Esophagus squamous epithelium (tissue), 5 donors: ENCODE measurements at places on chromosomes 2 and 18.

DNA sequence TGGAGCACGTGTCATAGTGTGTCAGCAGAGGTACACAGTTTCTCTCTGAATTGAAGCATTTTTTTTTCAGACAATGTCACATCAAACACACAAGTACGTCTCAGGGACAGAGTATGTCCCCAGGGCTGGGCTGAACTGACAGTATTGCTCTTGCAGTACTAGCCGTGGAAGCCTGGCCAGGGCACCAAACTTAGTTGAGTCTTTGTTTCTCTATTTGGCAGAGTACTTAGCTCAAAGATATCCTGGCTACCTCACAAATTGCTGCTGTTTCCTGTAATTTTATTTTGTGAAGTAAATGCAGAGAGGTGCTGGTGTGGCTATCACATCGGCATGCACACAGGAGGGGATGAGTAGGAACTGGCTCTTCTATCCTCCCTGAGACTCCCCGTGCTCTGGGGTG is 691.6 kb upstream of the HS6ST1 start:
- DNase-seq, result no peak

DNA sequence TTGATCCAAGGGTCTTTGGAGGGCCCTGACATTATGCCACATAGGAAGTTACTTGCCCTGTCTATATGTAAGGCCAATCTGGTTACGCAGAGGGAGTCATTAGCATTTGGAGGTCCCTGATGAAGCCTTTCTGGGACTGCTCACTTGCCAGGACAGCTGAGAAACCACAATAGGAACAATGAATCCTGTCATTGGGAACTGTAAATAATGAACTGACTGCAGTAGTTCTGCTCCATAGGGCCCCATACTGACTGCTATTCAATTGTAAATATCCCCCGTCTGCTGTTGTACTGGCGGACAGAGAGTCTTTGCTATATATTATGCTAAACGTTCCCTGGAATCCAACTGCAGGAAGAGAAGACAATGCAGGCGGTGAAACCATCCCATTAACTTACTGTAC is 149.4 kb upstream of the DCC start:
- no peak for DNase-seq

DNA sequence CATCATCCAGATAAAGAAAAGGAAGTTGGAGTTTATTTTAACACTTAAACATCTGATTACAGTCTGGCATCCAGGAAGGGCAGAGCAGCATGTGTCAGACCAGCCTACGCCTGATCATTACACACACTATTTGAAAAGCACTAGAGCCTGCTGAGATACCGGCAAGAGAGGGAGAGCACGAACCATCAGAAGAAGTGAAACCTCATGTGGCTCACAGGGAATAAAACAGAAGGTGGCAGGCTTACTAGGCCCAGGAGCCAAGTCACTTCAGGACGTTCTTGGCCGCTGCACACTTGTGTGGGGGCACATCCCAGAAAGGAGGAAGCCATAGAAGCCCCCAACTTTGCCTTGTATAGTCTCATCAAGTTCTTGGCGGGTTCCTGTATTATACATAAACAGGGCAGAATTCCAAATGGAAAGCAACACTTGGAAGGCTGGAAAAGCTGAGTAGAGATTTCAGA is 105.5 kb downstream of the UGGT1 start:
- no peak for DNase-seq

DNA sequence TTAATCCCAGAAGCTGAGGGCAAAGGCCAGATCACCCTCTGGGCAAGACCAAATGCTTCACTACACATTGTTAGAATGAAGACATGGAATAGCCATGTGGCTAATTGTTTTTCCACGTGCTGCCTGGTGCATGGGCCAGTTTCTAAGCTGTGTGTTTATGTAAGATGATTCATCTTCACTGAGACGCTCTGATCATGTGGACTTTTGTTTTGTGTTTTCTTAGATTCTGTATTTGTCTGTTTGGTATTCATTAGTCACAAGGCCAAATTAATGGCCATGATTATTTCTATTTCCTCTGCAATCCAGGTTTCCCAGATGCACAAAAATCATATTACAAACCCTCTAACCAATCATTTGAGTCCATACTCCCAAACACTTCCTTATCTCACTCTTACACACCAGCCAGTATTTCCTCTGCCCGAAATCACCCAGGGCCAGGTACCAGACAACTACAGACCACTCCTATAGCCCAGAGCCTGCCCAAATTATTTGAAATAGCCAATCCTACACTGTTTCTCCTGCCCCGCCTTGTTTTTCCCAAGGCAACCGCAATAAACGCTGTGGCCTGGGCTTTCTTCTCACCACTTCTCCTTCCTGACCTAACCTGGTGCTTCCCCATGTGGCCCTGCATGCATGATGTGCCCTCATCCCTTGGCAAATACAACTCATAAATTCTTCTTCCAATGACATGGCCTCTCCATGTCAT is 94.2 kb upstream of the SP3 start:
- DNase-seq, result no peak

DNA sequence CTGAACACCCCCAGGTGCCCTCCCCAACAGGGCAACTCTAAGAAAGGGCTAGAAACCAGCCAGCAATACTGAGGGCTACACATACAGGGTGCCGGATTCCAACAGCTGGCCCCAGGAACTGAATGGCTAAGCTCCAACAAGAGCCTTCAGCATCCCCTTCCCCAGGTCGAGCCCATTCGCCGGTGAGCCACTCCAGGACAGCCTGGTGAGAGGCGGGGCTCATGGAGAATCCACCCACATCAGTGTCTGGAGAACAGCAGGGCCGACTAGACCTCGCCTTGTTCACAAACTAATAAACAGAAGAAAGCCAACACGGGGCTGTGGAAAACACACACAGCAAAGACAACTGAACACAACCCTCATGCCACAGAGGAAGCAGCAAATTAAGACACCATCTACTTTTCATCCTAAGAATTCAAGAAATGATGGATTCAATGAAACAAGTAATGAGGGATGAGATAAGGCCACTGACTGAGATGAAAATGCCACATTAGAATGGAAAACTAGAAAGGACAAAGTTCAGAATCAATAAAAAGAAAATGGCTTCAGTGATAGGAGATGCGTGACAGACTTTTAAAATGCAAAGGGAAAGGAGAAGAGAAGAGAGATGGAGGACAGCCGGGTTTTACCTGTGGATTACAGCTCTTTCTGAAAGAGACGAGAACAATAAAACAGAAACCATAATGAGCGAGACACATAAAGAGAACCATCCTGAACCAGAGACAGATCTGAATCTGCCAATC is 8.2 kb downstream of the PER2 start:
- no peak for DNase-seq

DNA sequence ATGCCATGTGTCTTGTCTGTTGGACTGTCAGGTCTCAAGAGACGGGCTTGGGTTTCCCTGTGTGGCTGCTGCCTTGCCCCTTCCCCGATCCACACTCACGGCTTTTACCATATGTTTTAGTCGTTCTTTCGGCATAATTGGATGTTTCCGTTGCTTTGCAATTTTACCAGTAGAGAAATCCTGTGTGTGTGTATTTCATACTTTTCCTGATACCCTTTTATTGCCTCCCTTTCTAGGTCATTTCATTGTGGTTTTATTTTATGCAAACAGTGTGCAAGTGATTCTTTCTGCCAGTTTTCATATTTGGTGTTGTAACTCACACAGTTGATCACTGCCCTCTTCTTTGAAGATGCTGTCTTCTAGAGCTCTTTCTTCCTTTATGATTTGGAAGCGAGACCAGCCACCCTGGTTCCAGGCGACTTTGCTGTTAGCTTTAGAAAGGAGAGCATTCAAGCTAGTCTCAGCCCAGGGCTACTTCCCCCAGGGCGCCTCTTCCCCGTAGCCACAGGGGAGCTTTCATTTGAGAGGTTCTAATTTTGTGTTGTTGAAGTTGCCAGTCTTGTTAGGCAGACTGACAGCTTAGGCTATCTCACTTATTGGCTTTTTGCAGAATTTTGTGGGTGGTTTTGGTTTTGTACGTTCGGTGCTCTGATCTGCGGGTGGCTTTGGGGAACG is 17.0 kb downstream of the SH3BP4 start:
- DNase-seq, result no peak

- no peak for DNase-seq
Measured at GRCh38 chr2:209389171-209389618, 34.7 kb upstream of the MAP2 start.

DNA sequence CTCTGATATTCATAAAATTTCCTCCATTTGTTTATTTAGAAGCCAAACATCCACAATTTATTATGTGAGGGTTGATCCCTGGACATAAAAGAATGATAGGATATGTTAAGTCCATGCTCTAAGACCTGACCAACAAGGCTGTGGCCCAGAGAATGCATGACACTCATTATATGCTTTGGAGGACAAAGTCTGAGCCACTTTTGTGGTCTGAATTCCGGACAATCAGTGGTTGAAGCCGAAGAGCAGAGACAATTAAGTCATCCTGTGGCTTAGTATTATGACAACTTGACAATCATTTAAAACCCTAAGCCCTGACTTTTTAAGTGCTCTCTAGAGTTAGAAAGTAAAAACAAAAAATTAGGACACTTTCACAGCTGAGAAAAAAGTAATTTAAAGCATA is 483.3 kb downstream of the PLCL1 start:
- DNase-seq, result no peak
